CD4-positive, alpha-beta T cell treated with Interleukin-17A for 1 hour (primary cell): ENCODE measurements at places on chromosomes 6 and 20.

DNA sequence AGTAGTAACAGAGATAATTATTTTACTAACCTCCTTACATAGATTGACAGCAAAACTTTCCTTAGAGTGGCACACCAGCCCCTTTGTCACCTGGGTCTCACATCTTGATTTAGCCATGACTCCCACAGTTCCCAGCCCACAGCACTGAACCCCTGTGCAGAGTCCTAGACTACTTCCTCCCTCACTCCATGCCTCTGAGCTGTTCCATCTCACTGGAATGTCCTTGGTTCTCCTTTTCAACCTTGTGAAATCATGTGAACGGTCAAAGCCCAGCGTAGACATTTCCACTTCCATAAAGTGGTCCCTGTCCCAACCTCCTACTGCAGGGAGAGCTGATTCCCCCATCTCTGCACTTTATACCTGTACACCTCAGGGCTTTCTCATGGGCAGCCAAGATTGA, 19.7 kb downstream of the CGA start:
- DNase-seq = no peak

DNA sequence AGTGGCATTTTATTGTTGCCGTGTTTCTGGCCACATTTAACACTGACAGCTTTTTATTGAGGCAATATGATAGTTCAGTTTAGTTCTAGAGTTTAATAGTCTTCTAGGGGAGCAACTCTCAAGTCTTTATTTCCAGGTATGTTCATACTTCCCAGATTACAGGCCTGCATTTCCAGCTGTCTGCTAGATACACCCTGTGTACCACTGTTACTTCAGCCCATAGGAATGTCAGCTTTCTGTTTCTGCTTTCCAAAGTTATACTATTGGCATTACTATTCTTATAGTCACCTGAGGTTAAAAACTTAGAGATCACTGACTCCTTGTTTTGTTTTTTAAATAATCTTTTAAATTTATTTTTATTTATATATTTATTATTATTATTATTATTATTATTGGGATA, 7.6 kb downstream of the ZNF451 start:
- DNase-seq = no peak

GRCh38 chr6:1526398-1527072, 83.2 kb upstream of the FOXC1 start:
- no peak for DNase-seq

GRCh38 chr20:3101737-3102574, 17.4 kb upstream of the AVP start:
- DNase-seq = peak; percentile 52

GRCh38 chr6:117138425-117138824, 126.9 kb upstream of the VGLL2 start:
- no peak for DNase-seq

DNA sequence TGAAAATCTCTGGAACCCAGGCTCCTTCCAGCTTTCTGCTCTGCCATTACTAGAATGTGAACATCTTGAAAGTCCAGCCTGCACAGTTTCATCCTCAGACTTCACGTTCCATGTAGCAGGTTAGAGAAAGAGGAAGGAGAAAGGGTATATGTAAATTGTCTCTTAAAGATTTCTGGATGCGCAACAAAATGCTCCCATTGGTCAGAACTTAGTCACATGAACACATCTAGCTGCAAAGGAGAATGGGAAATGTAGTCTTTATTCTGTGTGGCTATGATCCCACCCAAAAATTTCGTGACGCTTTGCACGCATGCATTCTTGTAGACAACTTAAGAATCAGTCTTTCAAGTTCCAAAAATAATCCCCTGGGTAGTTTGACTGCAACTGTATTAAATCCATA, 46.4 kb upstream of the CHD6 start:
- no peak for DNase-seq

DNA sequence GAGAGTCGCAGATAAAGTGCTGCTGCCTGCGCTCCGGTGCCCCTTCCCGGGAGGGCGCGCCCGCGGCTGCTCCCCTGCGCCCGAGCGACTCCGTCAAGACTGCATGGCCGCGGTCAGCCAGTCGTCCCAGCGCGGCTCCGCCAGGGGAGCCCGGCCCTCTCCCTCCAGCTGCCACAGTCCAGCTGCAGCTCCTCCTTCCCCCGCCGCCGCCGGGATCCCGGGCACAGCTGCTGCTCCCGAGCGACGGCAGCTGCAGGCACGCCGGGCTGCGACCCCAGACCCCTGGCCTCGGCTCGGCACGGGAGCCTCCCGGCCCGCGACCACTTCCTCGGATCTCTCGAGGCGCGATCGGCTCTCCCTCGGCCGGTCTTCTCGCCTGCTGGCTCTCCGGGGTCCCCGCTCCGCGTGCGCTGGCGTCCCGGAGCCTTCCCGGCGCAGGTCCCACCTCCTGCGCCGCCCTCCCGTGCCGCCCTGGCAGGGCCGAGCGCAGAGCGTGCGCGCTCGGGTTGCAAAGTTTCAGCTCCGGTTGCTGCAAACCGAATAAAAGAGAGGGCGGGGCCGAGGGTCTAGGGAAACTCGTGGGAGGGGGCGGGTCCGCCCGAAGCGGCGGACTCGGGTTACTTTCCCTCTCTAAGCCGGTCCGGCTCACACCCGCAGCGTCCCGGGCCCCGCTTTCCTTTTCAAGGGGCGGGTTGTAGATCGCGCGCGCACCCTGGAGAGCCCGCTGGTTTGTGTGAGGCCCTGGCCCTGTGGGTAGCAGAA, at the start of gene CNKSR3:
Gene CNKSR3 (minus strand): TSS at position 542 of the 762 bp plus-strand sequence. CDS start 571 bp downstream, outside the sequence.
- DNase-seq = no peak
